ENCODE measurements at places on chromosomes 7 and 10.

GRCh38 chr7:44400033-44400511 is 74.7 kb upstream of the CAMK2B start:
- DNase-seq, result no peak

DNA sequence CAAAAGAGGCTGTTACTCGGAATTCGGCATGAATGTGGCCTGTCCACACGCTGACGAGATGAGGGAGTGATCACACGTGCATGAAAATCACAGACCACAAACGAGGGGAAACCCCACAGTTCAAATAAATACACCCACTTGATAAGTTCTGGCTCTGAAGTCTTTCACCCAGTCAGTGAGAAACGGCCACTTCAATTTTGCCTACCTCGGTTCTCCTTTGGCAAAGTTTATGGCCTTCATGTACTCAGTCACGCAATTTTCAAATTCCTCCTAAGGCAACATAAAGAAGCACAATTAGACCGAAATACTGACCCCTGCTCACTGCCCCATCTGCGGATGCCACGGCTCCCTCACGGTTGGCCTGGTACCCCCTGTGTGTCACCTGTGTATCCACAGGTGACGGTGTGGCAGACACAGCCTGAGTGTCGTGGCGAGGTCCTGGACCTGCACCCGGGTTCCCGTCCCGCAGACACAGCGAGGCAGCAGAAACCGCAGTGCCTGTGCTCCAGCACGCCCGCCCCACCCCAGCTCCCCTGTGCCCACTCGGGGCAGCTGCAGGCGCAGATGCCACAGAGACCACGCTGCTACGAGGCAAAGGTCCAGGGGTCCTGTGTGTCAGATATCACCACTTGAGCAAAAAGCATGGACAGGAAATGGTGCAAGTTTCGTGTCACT is 1.4 kb downstream of the CFAP46 start:
- DNase-seq, result no peak

GRCh38 chr10:110802090-110802489 is 69.6 kb upstream of the PDCD4 start:
- DNase-seq, result no peak

DNA sequence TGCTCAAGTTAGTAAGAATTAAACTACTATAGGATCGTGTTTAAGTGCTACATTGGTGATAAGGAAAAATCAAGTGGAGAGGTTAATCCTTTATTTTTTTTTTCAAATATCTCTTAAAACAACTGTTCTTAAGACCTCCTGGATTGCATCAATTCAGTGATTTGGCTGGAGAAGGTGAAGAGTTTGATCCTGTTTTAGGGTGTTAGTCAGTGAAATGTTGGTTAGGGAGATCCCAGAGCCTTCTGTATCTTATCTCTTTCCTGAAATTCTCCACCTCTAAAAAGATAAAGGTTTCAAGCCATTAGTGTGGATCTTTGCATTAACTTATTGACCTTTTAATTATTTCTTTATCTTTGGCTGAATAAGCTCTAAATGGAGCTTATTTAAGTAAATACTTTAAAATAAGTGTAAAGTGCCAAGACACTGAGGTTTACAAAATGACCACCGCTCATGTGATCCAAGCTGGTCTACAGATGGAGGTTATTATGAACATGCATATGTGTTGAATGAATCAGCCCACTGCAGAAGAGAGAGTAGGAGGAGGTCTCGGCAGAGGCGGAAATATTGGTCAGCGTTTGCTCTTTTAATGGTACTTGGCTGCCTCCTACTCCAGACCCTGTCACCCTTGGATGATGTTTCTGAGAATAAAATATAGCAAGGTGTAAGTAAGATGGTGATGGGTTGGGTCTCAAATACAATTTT is 51.8 kb upstream of the BMPER start:
- no peak for DNase-seq

GRCh38 chr10:68501691-68502090 is 25.6 kb downstream of the SLC25A16 start:
- no peak for DNase-seq

DNA sequence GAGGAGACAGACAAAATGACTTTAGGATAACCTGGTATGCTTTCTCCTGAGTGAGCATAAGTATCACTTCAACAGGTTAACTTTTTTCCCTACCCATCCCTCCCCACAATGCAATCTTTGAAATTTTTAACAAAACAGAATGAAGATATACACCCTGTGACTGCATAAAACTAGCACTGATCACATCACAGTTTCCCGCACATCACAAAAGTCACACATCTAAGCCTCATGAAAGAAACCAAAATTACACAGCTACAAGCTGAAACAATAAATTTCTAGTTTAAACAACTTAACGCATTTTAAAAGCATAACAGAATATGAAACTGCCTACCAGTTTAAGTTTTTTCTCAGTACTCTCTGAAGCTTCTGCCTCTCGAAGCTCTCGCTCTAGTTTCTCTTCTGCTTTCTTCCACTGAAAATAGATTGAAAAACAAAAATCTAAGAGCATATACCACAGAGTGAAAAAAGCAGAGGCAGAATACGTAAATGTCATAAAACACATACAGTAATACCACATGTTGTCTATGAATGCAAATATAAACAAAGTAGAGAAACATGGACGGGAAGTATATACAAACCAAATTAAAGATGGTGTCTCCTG is 18.1 kb downstream of the NOC3L start:
- DNase-seq, result no peak

DNA sequence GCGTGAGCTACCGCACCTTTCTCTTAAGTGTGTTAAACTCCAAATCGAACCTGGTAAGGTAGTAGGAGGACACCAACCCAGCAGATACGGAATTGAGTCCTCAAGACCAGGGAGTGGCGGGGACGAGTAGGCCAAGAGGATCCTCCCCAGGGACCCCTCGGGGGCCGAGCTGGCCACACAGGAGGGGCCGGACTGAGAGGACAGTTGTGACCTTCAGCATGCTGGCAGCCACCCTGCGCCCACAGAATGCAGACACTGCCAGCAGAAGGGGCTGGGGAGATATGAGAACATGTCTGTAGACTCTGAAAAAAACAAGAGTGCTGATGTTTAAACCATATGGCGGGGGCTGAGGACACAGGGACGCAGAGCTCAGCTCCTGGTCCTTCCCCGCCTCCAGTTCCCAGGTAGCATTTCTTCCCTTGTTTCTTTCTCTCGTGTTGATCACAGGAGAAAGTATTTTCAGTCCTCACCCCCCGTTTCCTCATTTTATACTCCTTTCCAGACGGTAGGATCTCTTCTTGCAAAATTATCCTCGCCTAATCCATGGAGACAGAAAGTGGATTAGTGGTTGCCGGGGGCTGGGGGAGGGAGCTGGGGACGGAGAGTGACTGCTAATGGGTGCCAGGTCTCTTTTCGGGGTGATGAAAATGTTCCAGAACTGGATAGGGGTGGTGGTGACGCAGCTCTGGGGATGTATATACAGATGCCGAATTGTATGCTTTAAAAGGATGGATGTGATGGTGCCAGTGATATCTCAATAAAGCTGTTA is 11.5 kb upstream of the UNCX start:
- no peak for DNase-seq

DNA sequence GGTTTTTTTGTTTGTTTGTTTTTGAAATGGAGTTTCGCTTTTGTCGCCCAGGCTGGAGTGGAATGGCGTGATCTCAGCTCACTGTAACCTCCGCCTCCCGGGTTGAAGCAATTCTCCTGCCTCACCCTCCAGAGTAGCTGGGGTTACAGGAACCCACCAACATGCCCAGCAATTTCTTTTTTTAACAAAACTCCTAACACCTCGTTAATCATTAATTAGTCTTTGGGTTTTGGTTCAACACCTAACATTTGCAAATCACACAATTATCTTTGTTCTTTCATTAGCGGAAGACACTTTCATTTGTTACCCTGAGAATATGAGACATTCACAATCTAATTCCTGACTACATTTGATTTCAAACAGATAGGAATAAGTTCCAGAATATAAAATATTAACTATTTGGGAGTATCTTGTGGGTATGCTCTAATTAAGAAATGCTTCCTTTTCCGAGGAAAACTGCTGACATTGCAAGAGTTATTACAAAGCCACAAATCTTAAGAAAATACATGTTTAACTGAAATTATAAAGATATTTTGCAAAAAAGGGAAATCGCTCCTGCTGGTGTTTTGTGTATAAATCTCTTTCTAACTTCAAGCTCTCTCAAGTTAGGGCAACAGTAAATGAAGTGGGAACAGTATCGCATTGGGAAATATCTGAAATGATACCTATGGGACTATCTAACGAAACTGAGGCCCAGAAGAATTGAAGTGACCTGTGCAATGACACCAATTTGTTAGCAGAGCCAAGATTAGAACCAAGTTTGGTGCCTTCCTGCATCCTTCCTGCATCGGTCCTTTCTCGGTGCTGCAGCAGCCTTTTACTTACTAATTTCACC is 1.2 kb upstream of the LSM8 start:
- no peak for DNase-seq

DNA sequence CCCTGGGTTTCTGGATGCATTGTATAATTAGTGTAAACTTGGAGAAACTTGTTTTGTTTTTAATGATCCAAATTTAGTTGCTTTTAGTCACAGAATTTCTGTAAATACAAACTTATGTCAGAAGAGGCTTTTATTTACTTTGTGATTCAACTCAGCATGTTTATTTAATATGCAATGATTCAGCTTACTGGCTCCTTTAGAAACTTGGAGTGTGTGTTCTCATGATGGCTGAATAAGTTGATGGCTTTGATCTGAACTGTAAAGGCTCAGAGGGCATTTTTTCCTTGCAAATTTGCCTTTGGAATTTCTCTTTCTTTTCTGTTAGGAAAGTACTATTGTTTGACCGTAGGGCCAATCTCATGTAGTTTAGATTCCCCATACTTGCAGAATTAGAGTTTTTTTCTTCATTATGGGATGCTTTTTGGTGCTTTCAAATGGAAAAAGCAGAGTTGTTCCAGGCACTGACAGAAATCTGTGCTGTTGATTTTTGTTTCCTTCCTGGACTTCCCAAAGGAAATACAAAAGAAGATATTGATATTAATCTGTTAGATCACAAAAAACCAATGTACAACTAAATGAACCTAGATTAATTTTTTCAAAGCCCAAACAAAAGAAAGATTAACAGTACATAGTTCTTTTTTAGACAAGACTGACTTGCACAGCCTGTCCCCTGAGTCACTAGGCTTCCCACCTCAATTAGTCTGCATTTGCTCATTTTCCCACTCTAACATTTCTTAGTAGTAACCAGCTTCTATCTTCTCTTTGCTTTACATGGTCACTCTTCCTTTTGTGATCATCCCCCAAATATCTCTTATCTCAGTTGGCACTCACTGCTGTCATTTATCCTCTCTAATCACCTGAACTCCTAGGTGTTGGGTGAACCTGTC is 96.8 kb upstream of the AGR3 start:
- no peak for DNase-seq

GRCh38 chr10:120977897-120978296 is 126.7 kb downstream of the WDR11 start:
- no peak for DNase-seq

GRCh38 chr10:119461380-119461779 is 81.1 kb downstream of the RGS10 start:
- peak; percentile 20 for DNase-seq

DNA sequence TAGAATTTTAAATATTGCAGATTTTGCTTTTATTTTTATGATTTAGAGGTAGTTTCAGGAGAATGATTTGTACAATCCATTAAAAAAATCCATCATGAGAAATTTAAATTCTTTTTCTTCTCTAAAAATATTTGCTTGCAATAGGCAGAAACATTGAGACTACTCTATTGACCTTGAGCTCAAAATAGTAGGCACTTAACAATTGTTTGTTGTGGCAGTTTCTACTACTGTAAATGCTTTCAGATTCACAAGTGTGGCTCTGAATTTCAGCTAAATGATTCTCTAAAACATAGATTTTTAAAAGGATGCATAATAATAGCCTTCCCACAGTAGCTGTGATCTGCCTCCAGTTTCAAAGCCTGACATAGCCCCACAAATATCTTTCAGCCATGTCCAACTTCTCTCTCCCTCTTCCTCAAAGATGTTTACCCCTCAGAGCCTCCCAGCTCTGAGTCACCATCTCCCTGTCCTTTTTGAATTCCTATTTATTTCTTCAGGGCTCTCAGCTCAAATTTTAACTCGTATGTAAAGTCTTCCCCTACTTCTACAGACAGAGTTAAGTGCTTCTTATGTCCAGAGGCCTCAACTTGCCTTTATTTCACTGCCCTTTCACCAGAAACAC is 160.5 kb downstream of the AOAH start:
- no peak for DNase-seq

DNA sequence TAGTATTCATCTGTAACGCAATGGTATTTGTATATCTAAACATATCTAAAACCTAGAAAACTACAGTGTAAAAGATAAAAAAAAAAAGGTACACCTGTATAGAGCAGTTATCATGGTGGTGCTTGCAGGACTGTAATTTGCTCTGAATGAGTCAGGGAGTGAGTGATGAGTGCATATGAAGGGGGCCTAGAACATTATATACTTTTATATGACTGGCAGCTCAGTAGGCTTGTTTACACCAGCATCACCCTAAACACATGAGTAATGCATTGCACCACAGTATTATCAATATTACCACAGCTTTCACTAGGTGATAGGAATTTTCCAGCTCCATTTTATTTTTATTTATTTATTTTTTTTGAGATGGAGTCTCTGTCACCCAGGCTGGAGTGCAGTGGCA is 40.8 kb downstream of the TRIM24 start:
- no peak for DNase-seq

DNA sequence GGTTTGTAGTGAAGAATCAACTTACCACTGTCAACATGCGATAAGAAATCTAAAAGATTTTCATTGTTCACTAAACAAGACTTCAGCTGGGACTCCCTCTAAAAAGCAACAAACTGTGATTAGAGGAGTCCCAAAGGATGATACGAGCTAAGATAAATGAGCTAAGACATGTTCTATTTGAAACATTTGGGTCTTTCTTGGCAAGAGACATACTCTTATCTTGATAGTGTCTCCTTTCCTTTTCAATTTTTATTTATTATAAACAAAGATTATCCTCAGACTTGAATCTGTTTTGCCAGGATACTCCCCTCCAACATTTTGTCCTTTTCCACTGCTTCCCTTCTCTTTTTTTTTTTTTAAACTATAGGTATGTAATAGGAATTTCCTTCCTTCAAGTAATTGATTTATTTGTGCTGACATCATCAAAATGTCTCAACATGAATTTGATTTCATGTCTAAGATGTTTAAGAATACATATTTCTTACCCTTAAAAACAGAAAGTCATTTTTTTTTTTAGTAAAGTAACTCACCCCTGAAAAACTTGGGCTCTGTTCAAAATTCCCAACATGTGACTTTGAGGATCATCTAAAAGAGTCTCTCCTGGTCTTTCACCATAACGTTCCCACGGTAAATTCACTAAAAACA is 158.4 kb upstream of the NRP1 start:
- no peak for DNase-seq

GRCh38 chr10:70232859-70233108 is 445 bp downstream of the PPA1 start:
- DNase-seq, result no peak

Measured in stimulated activated CD4-positive, alpha-beta T cell treated with anti-CD3 and anti-CD28 coated beads, Interleukin-2, amount 100 ng/mL, for 24 hours (primary cell).